ENCODE measurements at places on chromosomes 2 and 18. TPM values are rescaled to one million over a fixed set of nuclear protein-coding genes. Genes with fewer than 3 reads are reported as not detected.

The FIGLA gene
- total RNA-seq: not detected

The CRYGC gene
- not detected for total RNA-seq

The VSNL1 gene
- total RNA-seq: not detected

The LHCGR gene
- not detected for total RNA-seq

The DYNAP gene
- not detected for total RNA-seq

The RBFA gene
- 18.0 TPM for total RNA-seq

The LYG2 gene
- not detected for total RNA-seq

The SULT1C2 gene
- total RNA-seq: not detected

The MC5R gene
- not detected for total RNA-seq

The ANXA4 gene
- total RNA-seq: 32.9 TPM

The ANKRD29 gene
- 0.50 TPM for total RNA-seq

The YES1 gene
- total RNA-seq: 69.4 TPM

The TRPM8 gene
- not detected for total RNA-seq

The ITGA6 gene
- total RNA-seq: 6.8 TPM
